ENCODE measurements at places on chromosomes 11 and 22.

DNA sequence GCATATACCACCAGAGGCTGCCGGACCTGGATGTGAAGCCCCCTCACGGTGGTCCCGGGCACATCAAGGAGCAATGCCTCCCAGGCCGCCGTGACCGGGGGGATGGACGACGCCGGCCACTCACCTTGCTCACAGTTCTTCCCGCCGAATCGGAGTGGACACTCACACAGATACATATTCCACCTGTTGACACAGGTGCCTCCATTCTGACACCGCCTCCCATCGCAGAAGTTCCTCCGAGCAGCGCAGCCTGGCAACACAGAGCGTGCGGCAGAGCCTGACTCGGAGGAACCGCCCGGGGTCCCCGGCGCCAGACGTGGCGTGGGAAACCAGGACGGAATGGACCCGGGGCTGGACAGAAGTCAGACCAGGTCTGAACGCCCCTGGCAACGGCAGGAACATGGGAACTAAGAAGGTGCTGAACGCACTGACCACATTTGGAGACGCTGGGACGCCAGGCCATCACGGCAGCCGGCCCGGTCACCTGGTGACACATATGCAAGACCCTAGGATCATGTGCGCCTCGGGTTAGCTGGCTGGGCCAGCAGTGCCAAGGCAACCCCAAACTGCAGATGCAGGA lies 74.2 kb downstream of the TRMU start:
- DNase-seq = no peak

- no peak for DNase-seq
These were observed 22.9 kb upstream of the CARS1 start for GRCh38 chr11:3080104-3080503.

- DNase-seq = peak; percentile 16
These were observed 30.2 kb upstream of the APOBEC3A start for GRCh38 chr22:38927033-38927781.

DNA sequence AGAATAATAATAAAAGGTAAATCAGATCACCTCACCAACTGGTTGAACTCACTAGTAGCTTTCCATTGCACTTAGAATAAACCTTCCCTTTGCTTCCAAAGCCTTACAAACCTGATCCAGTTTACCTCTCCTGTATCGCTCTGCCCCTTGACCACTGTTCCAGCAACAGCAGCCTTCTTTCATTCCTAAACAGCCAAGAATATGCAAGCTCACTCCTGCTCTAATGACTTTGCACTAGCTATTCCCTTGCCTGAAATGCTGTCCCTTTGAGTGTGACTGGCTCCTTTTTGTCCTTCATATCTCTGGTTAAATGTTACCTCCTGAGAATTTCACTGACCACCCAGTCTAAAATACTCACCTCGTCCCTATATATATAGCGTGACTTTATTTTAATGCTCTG lies 9.6 kb upstream of the PIK3C2A start:
- no peak for DNase-seq

GRCh38 chr22:32777987-32778386 lies 23.5 kb upstream of the TIMP3 start:
- no peak for DNase-seq

- no peak for DNase-seq
These were observed 5.4 kb downstream of the HINFP start for GRCh38 chr11:119126675-119127268.

GRCh38 chr11:9689721-9690120 lies 25.8 kb downstream of the SWAP70 start:
- DNase-seq = no peak

DNA sequence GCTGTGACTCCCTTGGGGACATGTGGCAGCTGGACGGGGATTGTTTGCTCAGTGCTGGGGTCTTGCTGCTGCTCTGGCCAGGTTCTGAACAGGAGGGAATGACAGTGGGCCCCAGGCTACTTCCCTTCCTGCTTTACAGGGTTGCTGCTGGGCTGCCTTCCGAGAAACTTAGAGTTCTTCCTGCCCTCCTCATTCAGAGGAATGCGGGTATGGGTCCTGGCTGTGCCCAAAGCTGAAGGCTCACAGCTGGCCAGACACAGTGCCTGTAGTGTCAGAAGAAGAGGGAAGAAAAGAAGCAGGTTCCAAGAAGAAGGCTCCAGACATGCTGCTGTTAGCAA lies 108.3 kb upstream of the PARVA start:
- DNase-seq = no peak

- peak; percentile 62 for DNase-seq
These were observed 73.7 kb upstream of the KIRREL3 start for GRCh38 chr11:127074151-127074761.

- no peak for DNase-seq
These were observed 25.6 kb downstream of the RHOD start for GRCh38 chr11:67082071-67082791.

- DNase-seq = no peak
These were observed 616 bp upstream of the CPT1B start for GRCh38 chr22:50578776-50579310.

- DNase-seq = no peak
These were observed 6.3 kb upstream of the CYP2R1 start for GRCh38 chr11:14898355-14898754.

- no peak for DNase-seq
These were observed 873 bp downstream of the OTOG start for GRCh38 chr11:17547932-17548331.

- DNase-seq = no peak
These were observed 523.7 kb downstream of the INSC start for GRCh38 chr11:15638386-15638787.

- DNase-seq = no peak
These were observed 14.3 kb downstream of the TOLLIP start for GRCh38 chr11:1295086-1295485.

DNA sequence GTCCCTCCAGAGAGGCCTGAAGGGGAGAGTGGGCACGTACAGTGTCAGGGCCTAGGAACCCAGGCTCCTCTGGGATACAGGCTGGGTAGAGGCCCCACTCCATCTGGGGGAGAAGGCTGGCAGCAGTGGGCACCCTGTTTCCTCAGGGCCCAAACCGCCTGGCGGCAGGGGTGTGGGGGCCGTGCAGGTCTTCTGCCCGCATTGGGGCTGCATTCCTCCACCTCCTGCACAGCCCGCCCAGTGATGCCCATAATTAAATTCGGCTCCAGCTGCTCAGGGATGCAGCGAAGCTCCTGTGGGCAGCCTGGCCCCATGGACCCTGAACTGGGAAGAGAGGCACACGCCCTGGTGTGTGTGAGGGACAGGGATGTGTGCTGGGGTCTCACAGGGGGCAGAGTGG lies 35.4 kb downstream of the KCNQ1OT1 start:
- no peak for DNase-seq

GRCh38 chr11:104090767-104091166 lies 54.3 kb downstream of the DDI1 start:
- DNase-seq = no peak

GRCh38 chr11:79059141-79059540 lies 381.7 kb downstream of the TENM4 start:
- no peak for DNase-seq

- no peak for DNase-seq
These were observed 12.0 kb downstream of the JAML start for GRCh38 chr11:118212781-118213191.

All from T-helper 2 cell (primary cell).